ENCODE measurements at places on chromosomes 5 and 9.

GRCh38 chr5:129904667-129905472 lies 605 bp downstream of the CHSY3 start:
- no peak for DNase-seq
- no peaks in the 10 kb centered on the region for H3K27me3 ChIP-seq
- H3K4me3 ChIP-seq, result peak overlapping the region; percentile 86
- H3K27ac ChIP-seq, result peak overlapping the region; percentile 92

DNA sequence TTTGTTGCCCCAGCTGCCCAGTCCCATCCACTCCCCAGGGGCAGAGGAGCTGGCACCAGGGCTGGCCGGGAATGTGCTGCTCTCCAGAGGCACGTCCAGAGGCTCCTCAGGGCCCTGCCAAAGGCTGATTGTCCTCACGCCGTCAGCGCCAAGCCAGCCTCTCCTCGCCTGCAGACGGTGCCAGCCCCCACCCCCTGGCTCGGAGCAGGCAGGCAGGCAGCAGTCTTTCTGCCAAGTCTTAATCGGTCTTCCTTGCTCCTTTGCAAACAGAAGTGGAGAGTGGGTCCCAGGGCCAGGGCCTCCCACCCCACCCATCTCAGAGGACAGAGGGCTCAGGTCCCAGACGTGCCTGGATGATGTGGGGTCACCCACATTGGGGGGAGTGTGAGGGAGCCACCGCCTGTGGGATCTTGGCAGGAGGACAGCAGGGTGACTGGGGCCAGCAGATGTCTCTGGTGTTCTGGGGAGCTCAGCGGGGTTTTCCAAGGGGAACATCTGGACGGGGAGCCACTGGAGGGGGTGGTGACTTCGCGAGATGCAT lies 36.3 kb downstream of the FAM163B start:
- DNase-seq, result no peak
- H3K27me3 ChIP-seq, result no peaks in the 10 kb centered on the region
- no peak overlapping the region for H3K27ac ChIP-seq
- H3K4me1 ChIP-seq, result peaks cover 17% of the 10 kb centered on the region
- H3K4me3 ChIP-seq, result no peak overlapping the region

GRCh38 chr9:129480227-129480626 lies 140.7 kb downstream of the C9orf50 start:
- peaks cover 76% of the 10 kb centered on the region for H3K4me1 ChIP-seq
- peak overlapping the region; percentile 99 for H3K27ac ChIP-seq
- H3K27me3 ChIP-seq, result no peaks in the 10 kb centered on the region
- DNase-seq, result no peak

- H3K27ac ChIP-seq, result no peak overlapping the region
- no peak overlapping the region for H3K4me3 ChIP-seq
- no peaks in the 10 kb centered on the region for H3K36me3 ChIP-seq
- no peak for DNase-seq
These were observed 10.5 kb upstream of the IRX2 start for GRCh38 chr5:2761921-2762488.

DNA sequence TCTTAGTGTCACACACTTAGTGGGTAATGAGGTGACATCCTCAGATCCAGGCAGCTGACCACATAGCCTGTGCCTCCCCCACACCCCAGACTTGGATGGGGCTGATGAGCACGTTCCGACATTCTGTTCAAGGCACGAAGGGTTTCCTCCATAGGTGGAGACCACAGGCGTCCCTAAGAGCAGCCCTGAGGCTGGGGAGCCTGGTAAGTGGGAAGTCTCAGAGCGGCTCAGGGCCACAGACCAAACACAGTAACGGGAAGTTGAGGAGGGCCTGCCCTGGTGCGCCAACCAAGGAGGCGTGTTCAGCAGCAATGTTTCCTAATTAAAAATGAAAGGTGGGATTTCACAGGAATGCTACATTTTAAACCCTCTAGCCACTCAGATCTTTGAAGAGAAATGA lies 102.3 kb upstream of the PHYKPL start:
- H3K4me1 ChIP-seq, result peaks cover 28% of the 10 kb centered on the region
- H3K27ac ChIP-seq, result no peak overlapping the region
- H3K4me3 ChIP-seq, result no peak overlapping the region
- H3K27me3 ChIP-seq, result no peaks in the 10 kb centered on the region
- no peak for DNase-seq
- H3K36me3 ChIP-seq, result no peaks in the 10 kb centered on the region

GRCh38 chr5:17203329-17204132 lies 13.9 kb upstream of the BASP1 start:
- no peak for DNase-seq
- H3K27me3 ChIP-seq, result no peaks in the 10 kb centered on the region
- H3K36me3 ChIP-seq, result no peaks in the 10 kb centered on the region
- no peaks in the 10 kb centered on the region for H3K4me1 ChIP-seq
- no peak overlapping the region for H3K4me3 ChIP-seq

GRCh38 chr5:36438765-36439561 lies 137.3 kb upstream of the RANBP3L start:
- no peaks in the 10 kb centered on the region for H3K27me3 ChIP-seq
- no peak overlapping the region for H3K4me3 ChIP-seq
- DNase-seq, result no peak
- no peak overlapping the region for H3K27ac ChIP-seq
- H3K36me3 ChIP-seq, result no peaks in the 10 kb centered on the region

DNA sequence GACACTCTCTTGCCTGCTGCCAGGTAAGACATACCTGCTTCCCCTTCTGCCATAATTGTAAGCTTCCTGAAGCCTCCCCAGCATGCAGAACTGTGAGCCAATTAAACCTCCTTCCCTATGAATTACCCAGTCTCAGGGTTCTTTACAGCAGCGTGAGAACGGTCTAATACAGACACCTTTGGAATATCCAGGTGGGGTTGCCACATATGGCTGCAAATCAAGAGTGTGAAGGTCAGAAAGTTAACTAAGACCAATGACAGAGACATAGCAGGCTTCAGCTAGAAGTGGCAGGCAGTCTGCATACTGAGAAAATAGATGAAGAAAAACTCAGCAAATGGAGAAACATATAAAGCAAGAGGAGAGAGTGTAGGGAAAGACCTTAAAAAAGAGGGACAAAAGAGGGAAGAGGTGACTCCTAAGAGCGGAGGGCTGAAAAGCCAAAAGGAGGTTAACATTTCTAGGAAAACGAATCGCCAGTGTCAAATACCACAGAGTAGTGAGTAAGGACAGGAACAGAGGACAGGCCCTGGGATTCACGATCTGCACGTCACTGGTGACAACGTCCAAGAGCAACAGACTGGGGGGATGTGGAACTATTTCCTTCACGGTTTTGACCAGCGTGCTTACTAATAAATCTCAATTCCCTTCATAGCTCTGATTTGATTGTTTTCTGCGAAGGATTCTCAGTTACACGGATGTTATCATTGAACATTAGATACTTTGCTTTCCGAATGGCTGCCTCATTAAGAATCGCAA lies 1.7 kb upstream of the ACO1 start:
- H3K4me3 ChIP-seq, result no peak overlapping the region
- no peak overlapping the region for H3K27ac ChIP-seq
- no peaks in the 10 kb centered on the region for H3K27me3 ChIP-seq
- peaks cover 31% of the 10 kb centered on the region for H3K4me1 ChIP-seq

- no peak overlapping the region for H3K27ac ChIP-seq
- H3K27me3 ChIP-seq, result no peaks in the 10 kb centered on the region
- H3K4me3 ChIP-seq, result no peak overlapping the region
- no peak for DNase-seq
These were observed 15.7 kb downstream of the FTMT start for GRCh38 chr5:121867403-121867802.

DNA sequence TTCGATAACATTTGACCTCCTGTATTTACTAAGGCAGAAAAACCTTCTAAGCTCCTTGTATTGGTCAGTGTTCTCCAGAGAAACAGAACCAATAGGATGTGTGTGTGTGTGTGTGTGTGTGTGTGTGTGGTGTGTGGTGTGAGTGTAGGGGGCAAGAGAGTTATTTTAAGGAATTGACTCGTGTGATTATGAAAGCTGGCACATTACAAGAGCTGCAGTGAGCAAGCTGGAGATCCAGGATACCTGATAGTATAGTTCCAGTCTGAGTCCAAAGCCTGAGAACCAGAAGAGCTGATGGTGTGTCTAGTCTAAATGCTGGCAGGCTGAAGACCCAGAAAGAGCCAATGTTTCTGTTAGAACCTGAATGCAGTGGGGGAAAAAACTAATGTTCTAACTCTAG lies 21.2 kb upstream of the PIK3R1 start:
- no peaks in the 10 kb centered on the region for H3K4me1 ChIP-seq
- DNase-seq, result no peak
- no peak overlapping the region for H3K4me3 ChIP-seq
- no peak overlapping the region for H3K27ac ChIP-seq
- no peaks in the 10 kb centered on the region for H3K27me3 ChIP-seq

- no peak overlapping the region for H3K4me3 ChIP-seq
- H3K27ac ChIP-seq, result no peak overlapping the region
- DNase-seq, result no peak
- H3K27me3 ChIP-seq, result no peaks in the 10 kb centered on the region
- H3K4me1 ChIP-seq, result no peaks in the 10 kb centered on the region
- H3K36me3 ChIP-seq, result no peaks in the 10 kb centered on the region
These were observed 24.8 kb downstream of the FLT4 start for GRCh38 chr5:180624587-180624986.

- H3K36me3 ChIP-seq, result no peaks in the 10 kb centered on the region
- no peaks in the 10 kb centered on the region for H3K27me3 ChIP-seq
- H3K27ac ChIP-seq, result no peak overlapping the region
- H3K4me1 ChIP-seq, result no peaks in the 10 kb centered on the region
- no peak for DNase-seq
These were observed 9.3 kb downstream of the PHYKPL start for GRCh38 chr5:178223196-178223773.

DNA sequence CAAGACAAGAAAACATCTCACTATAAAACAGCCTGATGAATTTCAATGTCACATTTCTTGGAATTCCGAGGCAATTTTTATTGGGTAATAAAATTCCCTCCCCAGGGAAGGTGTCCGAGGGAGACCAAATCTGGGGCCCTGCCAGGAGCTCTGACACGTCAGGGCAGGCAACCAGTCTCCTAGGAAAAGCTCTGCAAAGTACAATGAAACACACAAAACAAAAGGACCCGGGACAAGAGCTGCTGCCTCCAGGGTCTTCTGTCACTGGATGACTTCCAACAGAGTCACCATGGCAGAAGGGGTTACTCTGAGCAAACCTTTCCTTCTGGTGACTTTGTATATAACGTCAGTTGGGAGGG lies 50.8 kb downstream of the SAXO1 start:
- no peak overlapping the region for H3K4me3 ChIP-seq
- no peaks in the 10 kb centered on the region for H3K36me3 ChIP-seq
- DNase-seq, result no peak
- peaks cover 40% of the 10 kb centered on the region for H3K4me1 ChIP-seq

DNA sequence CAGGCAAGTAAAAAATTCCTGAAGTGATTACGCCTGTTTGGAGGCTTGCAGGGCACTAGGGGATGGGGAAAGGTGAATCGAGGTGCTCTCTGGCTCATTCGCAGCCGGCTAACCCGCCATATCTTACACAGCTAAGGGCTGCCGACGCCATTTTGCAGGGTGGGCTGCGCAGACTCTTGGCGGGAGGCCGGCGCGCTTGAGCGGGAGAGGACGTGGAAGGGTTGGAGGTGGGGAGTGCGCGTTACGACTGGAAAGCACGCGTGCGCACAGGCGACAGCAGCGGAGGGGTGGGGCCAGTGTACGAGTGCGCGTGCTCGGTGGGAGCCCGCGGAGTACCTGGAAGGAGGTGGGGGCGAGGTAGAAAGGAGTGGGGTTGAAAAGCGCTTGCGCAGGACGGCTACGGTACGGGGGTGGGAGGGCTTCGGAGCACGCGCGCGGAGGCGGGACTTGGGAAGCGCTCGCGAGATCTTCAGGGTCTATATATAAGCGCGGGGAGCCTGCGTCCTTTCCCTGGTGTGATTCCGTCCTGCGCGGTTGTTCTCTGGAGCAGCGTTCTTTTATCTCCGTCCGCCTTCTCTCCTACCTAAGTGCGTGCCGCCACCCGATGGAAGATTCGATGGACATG lies at the start of gene NPM1:
NPM1 (plus strand) TSS at position 505 of the 625 bp plus-strand sequence; CDS start at position 605, 100 bp downstream.
- peak within 1 kb of the TSS; percentile 94 for H3K27ac ChIP-seq
- H3K36me3 ChIP-seq, result peaks cover 6% of the 10 kb centered on the region
- H3K4me3 ChIP-seq, result peak within 1 kb of the TSS; percentile 93
- no peaks in the 10 kb centered on the region for H3K27me3 ChIP-seq
- peak; percentile 98 for DNase-seq

DNA sequence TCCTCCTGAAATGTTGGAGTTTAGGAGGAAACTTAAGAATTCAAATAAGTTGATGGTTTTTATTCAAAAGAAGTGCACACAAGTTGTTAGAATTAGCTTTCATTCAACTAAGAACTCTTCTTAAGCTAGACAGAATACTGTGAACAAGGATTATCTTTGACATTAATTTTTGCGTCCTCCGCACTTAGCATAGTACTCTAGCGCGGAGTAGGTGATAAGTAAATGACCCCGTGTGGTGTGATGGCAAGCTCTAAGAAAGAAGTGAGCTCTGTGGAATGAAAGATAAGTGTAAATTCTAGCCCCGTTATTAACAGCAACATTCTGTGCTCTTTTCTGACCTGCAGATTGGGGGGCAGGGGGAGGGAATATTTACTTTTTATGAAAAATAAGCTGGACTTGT lies 1.0 kb downstream of the BRIX1 start:
- peaks cover 41% of the 10 kb centered on the region for H3K4me1 ChIP-seq
- peaks cover 26% of the 10 kb centered on the region for H3K36me3 ChIP-seq
- H3K4me3 ChIP-seq, result peak overlapping the region; percentile 98
- no peaks in the 10 kb centered on the region for H3K27me3 ChIP-seq
- H3K27ac ChIP-seq, result no peak overlapping the region

DNA sequence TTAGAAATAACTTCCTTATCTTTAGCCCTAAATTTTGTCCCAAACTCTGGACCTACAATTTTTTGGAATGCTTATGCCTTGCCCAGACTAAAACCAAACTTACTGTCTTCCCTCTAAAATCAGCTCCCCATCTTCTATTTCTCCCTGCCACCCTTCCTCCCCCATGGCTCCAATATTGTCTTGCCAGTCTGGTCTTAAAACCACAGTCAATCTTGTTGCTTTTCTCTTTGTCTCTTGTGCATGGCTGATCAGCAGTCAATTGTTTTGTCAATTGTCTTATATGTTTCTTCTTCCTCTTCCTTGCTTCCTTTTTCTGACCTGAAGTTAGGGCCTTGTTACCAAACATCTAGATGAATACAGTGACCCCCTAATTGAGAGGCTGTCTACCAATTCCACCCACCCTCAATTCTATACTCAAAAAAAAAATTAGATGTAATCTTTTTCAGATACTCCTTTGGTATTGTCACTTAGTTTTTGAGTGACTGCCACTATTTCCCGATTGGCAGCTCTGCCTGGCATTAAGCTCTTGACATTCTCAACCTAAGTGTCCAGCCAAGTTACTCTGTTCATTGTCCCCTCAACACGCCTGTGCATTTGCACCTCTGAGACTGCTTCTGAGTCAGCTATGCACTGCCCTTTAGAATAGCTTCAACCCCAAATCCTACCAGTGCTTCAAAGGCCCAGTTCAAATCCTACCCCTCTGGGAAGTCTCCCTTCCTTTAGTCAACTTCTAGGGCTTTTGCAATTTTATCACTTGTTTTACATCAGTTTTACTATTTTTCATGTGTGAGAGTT lies 2.5 kb downstream of the PDCD1LG2 start:
- H3K27me3 ChIP-seq, result no peaks in the 10 kb centered on the region
- DNase-seq, result no peak

Measured in vagina (tissue), 2 donors.